IPS DF 19.7 (cell line): ENCODE measurements at places on chromosomes 3 and 15.

DNA sequence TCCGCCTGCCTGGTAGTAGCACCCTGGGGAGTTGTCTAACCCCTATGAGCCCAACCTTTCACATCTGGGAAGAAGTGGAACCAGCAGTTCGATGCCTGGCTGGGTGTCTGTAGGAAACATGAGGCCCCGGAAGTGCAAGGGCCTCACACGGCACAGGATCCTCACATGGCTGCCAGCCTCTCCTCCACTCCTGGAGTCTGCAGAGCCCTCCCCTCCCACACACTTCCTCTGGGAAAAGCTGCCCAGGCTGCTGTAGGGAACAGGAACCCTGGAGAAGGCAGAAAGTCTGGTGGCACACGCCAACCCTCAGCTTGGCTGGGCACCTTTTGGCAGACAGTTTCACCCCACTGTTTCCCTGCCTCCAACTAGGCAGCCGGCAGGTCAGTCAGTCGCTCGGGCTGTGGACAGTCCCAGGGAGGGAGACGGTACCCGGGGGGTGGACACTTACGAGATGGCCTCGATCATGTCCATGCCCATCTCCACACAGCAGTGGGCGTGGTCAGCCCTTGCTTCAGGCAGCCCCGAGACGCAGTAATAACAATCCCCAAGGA, 118.4 kb downstream of the ADCY5 start:
- no peak for DNase-seq

- no peak for DNase-seq
Measured at GRCh38 chr3:100069472-100069871, 44.8 kb downstream of the FILIP1L start.

DNA sequence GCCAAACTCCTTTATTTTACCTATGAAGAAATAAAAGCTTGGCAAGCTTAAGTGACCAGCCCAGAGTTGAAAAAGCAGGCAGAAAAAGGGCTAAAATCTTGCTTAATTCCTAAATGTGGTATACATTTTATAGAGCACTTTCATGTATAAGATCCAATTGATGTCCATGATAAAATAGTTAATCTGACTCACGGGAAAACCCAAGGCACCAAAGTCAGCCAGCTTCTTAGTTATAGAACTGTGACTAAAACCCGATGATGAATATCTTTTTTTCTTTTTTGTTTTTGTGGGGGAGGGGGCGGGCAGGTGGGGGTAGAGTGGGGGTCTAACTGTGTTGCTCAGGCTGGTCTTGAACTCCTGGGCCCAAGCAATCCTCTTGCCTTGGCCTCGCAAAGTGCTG, 71.4 kb downstream of the PEAK1 start:
- no peak for DNase-seq

DNA sequence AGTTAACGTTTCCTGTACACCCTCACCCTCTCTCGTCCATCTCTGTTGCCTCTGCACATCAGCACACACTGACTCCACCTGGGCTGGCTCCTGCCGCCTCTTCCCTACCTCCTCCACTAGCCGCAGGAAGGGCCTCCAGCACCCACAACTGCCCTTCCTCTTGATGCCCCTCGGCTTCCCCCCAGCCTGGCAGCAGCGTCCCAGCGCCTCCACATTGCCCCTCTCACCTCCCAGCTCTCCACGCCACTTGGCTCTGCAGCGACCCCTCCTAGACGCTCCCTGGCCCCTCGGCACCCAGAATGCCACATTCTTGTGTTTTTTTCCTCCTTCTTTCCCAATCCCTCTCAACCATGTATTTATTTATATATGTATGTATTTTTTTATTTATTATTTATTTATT, 73.6 kb downstream of the ST8SIA2 start:
- DNase-seq, result no peak

- no peak for DNase-seq
Measured at GRCh38 chr3:64922213-64922612, 234.4 kb upstream of the ADAMTS9 start.

DNA sequence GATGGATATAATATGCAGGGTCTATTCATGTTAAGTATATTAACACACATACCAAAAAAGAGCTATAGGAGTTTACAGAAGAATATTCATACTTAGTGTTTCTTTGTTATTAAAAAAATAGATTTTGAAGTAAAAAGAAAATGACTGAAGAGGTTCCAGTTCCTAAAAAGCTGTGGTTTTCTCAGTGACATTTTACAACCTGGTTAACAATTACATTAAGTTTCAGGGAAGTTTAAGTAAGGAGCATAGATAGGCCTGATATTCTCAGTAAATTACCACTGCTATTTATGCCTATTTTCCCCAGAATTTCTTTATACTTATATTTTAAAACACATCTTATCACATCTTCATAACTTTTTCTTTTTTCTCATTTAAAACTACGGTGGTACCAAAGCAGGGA, 43.6 kb upstream of the SPTSSB start:
- DNase-seq, result no peak

DNA sequence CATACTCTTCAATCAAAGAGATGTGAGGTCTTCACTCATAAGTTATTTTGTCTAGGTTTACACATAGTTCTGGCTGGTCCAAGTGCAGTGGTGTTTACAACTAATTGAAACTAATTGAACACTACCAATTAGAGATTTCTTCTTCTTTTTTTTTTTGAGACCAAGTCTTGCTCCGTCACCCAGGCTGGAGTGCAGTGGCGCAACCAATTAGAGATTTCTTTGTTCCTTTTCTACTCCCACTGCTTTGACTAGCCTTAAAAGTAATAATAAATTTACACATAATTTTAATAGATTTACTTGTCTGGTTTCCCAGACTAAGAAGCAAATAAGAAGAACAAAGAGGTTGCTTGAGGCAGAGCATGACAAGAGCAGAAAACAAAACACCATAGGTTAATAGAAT, 6.7 kb upstream of the DENND6A start:
- DNase-seq, result no peak

DNA sequence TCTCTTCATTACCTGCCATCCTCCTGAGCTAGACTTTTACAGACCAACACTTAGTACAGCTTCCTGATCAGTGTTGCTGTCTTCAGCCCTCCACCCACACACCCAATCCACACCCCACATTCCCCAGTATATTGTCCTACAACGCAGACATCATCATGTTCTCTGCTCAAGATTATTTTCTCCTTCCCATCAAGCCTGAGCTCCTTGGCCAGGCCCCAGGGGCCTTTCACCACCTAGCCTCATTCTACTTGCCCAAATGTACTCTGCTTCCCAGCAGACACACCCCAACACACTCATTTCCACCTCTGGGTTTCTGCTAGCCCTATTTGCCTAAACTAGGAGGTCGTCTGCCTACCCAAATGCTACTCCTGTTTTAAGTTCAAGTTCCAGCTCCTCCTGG, 37.0 kb downstream of the DAPK2 start:
- DNase-seq, result no peak

GRCh38 chr3:169458752-169459151, 204.8 kb downstream of the MECOM start:
- DNase-seq, result no peak

DNA sequence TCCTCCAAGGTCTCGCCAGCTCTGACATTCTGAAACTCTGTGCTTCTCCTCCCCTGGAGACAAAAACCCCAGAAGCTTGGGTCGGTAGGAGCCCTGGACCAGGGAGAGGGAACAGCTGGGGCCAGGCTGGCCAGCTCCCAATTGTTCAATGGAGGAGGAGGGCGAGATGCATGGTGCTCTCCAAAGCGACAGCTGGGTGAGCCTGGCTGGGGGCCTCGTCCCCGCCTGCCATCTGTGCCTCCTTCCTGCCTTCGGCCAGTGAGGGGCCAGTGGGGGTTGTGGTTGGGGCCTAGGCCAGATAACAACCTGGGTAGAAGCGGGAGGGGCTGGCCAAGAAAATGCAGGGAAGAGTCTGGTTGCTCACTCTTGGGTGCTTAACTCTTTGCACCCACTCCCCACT, 79.4 kb downstream of the CORO2B start:
- no peak for DNase-seq

GRCh38 chr3:9196020-9196419, 53.4 kb downstream of the SRGAP3 start:
- DNase-seq, result peak; percentile 17

DNA sequence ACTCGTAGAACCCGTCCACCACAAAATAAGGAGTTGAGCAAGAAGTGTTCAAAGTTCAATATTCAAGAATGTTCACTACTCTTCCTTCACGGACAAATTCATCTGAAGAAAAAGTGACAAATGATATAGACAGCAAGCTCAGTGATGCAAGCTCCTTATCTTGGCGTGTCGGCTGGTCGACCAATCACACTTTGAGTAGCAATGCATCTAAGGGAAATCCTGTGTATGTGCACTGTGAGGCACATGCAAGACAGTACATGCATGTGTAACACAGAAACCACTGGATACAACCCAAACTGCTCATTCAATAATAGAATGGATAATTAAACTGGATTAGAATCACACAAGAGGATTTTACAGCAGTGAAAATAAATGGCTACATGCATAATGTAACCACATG, 64.4 kb upstream of the CSPG5 start:
- no peak for DNase-seq

- no peak for DNase-seq
Measured at GRCh38 chr3:117553461-117553860, 843.9 kb downstream of the TUSC7 start.

DNA sequence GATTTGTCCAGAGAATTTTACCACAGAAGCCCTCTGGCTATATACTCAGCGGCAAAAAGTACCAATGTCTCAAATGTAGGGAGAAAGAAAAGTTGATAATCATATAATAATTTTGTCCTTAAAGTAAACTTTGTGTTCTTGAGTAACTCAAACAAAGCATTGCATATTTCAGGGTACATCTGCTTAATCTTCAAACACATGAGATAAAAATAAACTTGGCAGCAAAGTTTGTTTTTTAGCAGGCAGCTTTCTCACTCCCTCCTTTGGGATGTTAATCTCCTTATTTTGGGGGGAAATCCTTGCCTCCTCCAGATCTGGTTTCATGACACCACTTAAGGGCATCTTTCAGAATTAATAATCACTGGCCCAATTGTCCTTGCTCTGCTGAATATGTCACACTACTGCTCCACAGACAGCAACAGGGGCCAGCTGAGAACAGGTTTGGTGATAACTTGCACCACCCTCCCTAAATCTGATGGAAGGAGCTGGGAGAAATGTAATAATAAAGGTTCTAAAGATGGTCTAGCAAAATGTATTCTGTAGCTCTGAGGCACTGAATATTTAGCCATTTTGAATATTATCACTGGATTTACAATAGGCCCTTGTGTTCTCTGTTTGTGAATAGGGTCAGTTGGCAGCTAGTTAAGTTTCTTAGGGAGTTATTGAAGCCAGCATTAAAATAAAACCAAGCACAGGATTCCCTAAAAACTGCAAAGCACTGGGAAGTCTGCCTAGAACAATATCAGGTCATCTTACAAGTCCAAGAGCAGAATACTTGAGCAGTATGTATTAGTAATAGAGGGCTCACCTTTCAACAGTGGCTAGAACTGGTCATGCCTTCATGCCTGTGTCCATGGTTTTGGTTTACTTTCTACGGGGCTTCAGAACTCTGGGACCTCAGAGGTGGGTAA, 79.2 kb downstream of the EFL1 start:
- no peak for DNase-seq

DNA sequence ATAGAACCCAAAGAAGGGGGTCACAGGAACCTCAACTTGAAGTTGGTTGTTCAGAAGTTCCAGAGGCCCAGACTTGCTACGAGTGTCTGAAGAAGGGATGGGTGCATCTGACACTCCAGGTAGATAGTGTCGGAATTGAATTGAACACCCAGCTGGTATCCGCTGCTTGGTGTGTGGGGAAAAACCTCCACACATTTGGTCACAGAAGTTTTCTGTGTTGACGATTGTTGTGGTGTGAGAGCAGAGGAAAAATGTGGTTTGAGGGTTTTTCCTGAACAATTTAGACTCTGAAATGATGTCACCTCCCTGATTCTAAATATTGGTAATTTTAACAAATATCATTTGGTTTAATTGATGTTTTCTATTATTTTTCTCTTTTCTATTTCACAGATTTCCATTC, 218.8 kb upstream of the CTNNB1 start:
- DNase-seq, result no peak

- DNase-seq, result no peak
Measured at GRCh38 chr3:185693985-185694653, 108.0 kb downstream of the SENP2 start.

- no peak for DNase-seq
Measured at GRCh38 chr15:85414495-85414894, 34.1 kb downstream of the AKAP13 start.

- no peak for DNase-seq
Measured at GRCh38 chr3:123340336-123340735, 108.6 kb downstream of the ADCY5 start.

- no peak for DNase-seq
Measured at GRCh38 chr15:60406513-60407414, 9.0 kb upstream of the ANXA2 start.

DNA sequence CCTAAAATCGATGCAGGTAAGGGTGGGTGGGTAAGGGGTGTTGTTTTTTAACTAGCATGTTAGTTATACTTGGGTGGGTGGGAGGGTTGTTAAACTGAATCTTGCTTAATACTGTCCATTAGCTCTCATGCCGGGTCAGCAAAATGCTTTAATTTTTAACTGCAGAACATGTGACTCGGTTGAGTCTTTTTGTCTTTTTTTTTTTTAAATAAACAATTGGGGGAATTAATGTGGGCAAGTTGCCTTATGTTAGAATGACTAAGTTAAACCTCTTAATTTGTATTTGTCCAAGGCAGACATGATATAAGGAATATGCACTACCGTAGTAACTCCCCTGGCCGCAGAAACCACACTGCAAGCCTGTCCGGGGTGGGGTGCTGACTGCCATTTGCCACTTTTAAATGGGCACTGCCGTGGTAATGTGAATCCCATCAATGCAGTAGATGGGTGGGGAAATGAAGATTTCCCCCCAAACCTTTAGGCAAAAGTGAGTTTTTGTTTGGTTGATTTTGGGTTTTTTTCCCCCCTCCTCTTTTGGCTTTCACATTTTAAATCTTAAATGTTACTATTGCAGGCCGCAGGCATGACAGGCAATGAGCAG, 54.3 kb upstream of the CCR4 start:
- no peak for DNase-seq

DNA sequence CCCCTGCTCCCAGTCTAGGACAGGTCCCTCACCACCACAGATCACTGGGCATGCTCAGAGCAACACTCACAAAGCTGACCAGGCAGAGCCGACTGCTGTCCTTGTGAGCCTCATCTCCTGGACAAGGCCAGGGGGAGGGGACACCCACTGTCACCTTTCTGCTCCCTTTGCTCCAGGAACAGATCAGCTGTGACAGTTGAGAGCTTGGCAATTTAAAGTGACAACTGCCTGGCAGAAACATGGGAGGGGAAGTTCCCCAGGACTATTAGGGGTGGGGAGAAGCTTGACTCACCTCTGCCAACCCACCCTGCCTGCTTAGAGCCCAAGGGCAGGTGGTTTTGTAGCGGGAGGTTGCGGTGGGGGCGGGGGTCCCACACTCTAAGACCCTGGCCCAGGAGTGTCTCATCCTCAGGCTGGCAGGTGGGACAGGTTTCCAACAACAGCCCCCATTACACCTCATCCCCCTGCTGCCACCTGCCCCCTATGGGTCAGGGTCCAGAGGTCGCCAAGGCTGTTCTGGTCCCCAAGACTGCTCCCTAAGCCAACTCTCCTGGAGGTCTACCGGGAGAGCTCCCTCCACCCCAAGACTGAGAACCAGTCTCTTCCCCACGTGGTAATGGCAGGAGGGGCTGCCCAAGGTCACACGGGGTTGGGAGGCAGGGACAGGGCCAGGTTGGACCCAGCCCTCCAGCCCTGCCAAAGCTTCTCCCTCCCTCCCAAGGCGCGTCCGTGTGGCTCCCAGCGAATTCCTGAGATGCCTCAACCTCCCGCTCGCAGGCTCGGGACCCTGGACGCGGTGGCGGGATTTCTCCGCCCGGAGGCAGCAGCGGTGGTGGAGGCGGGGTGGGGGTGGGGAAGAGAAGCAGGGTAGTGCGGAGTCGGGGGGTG, 80.4 kb downstream of the IQSEC1 start:
- peak; percentile 40 for DNase-seq
